ENCODE measurements at places on chromosomes 7 and 10.

DNA sequence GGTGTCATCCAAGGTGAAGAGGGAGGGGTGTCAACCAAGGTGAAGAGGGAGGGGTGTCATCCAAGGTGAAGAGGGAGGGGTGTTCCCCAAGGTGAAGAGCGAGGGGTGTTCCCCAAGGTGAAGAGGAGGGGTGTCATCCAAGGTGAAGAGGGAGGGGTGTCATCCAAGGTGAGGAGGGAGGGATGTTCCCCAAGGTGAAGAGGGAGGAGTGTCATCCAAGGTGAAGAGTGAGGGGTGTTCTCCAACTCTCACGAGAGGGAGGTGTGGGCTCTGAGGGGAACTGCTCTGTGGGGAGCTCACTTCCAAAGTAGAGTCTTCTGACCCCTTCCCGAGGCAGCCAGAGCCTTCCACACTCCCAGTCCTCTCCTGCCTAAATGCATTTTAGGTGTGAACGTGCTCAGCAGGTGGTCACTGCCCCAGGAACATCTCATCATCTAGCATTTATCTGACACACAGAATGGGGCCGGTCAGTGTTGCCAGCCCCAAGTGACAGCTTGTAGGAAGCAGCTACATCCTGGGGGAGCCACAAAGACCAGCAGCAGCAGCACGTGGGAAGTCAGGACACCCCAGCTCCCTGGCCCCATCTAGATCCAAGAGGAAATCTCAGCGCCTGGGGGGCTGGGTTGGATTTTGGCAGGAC lies 323.8 kb downstream of the GLRX3 start:
- no peak for DNase-seq

GRCh38 chr7:42214060-42214679 lies 22.8 kb downstream of the GLI3 start:
- DNase-seq, result no peak

- no peak for DNase-seq
Observed at GRCh38 chr7:24372961-24373955, 89.3 kb downstream of the NPY start.

DNA sequence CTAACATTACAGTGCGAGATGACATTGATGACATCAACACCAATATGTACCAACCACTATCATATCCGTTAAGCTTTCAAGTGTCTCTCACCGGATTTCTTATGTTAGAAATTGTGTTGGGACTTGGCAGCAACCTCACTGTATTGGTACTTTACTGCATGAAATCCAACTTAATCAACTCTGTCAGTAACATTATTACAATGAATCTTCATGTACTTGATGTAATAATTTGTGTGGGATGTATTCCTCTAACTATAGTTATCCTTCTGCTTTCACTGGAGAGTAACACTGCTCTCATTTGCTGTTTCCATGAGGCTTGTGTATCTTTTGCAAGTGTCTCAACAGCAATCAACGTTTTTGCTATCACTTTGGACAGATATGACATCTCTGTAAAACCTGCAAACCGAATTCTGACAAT lies 4.3 kb downstream of the GPR22 start:
- no peak for DNase-seq

DNA sequence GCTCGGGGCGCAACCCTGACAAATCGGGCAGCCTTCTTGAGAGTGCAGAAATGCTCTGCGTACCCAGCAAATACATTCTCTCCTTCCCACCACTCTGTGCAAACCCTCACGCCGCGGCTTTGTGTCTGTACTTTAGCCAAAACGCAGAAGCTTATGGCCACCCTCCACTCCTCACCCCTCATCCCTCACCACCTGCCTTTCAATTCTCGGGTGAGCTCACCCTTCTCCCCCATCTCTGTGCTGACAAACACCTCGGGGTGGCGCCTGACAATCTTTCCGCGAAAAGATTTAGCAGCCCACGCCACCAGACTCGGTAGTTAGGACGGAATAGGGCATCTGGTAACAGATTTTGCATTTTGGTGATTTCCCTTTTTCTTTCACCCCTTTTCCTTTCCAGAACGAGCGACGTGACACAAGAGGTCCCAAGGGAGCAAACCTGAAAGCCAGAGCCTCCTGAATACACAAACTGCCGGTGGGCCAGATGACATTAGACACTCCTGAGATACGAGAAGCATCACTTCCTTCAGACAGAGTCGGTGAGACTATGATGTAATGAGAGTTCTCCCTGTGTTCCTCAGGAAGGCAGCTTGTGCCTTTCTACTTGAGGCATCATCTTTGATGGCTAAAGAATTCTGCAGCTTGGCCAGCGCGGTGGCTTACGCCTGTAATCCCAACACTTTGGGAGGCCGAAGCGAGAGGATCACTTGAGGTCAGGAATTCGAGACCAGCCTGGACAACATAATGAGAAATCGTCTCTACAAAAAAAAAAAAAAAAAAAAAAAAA lies 671 bp upstream of the ATAD1 start:
- peak; percentile 69 for DNase-seq

DNA sequence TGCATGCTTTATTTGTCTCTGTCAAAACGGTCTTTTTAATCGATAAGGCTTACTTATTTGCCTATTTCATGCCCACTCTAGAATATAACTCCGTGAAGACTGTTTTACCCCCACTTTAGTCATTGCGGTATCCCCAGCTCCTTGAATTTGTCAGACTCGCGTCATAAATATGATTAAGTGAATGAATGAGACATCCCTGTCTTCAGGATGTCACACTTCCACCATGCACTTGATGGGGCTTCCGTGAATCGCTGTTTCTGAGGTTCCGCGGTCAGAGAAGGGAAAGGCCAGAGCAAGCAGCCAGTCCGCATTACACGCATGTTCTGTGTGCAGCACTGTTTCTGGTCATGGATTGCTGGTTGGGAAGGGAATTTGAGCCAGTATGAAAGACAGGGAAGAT lies 138.8 kb downstream of the CELF2 start:
- DNase-seq, result peak; percentile 72

DNA sequence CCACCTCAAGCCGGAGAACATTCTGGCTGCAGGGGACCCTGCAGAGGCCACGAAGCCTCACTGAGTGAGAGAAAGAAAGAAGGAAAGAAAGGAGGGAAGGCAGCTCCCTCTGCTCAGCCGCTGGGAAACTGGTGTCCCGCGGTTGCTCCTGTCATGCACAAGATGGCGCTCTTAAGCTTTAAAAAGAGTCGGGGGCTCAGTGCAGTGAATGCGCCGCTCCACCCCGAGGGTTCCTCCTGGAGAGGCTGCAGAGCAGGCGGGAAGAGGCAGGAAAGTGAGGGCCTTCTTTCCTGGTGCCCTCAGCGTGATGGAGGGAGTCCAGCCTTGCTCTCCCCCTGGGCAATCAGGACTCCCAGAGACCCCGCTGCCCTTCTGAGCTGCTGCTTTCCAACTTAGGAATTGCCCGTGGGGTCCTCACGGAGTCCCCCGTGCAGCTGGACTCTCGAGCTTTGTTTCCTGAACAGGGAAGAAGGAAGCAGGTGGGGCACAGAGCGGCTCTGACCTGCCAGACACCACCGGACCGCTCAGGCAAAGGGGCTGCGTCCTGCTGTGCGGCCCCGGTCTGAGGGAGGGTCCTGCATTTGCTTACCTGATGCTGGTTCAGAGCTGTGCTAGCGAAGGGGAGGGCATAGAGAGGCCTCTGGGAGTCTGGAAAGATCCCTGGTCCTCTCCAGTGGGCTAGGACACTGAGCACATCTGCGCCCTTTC lies 141.9 kb upstream of the MKI67 start:
- no peak for DNase-seq
